HEK293T (cell line): ENCODE measurements at places on chromosomes 6 and 20.

- DNase-seq: no peak
These were observed 5.2 kb downstream of the VWA7 start for GRCh38 chr6:31771992-31772358.

GRCh38 chr6:7526755-7527154 is 14.7 kb upstream of the DSP start:
- no peak for DNase-seq

GRCh38 chr6:141326426-141326825 is 806.3 kb upstream of the GJE1 start:
- DNase-seq: no peak

DNA sequence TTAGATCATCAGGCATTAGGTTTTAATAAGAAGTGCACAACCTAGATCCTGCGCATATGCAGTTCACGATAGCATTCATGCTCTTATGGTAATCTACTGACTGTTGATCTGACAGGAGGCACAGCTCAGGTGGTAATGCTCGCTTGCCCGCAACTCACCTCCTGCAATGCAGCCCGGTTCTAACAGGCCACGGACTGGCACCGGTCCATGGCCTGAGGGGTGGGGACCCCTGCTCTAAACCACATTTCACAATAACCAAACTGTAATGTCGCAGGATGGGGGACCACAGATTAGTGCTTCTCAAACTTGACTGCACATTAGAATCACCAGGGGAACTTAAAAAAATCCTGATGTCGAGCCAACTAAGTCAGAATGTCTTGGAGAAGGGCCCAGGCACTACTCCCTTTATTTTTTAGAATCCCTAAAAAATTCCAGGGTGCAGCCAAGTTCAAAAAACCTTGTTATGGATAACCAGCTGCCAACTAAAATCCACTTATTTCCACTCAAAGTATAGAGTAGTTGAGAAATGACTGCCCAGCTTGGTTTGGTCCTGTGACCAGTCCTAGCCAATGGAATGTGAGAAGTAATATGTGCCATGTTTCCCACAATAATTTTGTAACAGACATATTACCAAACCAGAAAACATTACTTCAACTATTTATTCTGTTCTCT is 3.1 kb downstream of the SHPRH start:
- no peak for DNase-seq

DNA sequence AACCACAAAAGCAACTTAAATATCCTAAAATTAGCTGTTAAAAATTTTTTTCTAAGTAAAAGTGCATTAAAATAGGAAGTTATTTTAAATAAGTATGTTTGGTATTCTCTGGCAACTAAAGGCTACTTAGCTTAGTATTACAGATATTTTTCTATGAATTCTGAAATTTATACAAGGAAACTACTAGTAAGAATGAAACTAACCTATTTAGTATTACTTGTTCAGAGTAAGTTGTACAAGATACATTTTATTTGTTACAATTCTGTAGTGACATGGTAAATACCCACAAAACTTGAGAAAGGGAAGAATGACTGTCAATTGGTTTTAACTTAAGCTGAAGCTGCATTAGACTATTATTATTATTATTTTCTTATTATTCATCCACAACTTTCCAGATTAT is 6.5 kb downstream of the PHIP start:
- DNase-seq: no peak

DNA sequence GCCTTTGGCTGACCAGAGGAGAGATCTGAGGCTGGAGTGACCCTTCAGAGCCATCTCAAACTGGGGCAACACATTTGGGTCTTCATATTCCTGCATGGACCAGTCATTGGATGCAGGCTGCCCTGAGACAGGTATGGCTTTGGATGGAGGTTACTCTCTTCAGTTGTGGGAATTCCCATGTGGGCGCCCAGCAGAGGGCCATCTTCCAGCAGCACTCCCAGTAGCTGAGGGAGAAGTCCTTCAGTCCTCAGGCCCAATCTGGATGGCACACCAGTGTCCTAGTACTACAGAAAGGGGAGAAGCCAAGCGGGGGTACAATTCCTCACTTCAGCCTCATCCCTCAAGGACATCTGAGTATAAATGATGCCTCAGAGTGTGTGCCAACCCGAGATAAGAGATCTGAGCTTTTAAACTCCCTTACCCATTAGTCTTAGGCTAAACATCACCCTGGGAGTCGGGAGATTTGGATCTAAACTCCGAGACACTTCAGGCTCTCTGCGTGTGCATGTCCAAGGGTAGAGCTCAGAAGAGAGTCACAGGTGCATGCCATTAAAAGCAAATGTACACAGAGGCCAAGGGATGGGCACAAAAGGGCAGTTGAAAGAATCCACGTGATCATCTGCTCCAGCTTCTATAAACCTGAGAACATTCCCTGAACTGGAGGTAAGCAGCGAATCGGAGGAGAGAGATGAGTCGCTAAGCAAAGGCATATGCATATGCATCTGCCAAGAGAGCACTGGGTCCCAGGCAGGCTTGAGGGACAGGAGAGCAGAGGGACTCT is 204.6 kb downstream of the CD83 start:
- no peak for DNase-seq

GRCh38 chr6:83970582-83970981 is 63.0 kb upstream of the MRAP2 start:
- no peak for DNase-seq

GRCh38 chr6:15375018-15375417 is 129.1 kb downstream of the JARID2 start:
- DNase-seq: no peak

DNA sequence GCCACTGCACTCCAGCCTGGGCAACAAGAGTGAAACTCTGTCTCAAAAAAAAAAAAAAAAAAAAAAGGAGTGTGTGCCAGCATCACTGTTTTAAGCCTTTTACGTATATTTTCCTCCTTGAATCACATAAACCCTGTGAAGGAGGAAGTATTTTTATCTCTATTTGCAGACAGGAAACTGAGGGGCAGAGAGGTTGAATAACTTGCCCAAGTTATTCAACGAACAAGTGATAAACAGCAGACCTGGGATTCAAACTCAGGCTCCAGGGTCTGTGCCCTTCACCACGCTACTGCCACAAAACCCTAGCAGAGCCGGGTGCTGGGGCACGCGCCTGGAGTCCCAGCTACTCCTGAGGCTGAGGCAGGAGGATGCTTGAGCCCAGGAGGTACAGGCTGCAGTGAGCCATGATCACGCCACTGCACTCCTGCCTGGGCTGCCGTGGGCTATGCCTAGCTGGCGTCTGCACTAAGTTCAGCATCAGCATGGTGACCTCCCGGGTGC is 9.4 kb upstream of the AVP start:
- DNase-seq: no peak

- no peak for DNase-seq
These were observed 61.5 kb upstream of the RIPOR2 start for GRCh38 chr6:24997231-24997630.

GRCh38 chr6:103729658-103730057 is 1130.1 kb downstream of the HACE1 start:
- no peak for DNase-seq

DNA sequence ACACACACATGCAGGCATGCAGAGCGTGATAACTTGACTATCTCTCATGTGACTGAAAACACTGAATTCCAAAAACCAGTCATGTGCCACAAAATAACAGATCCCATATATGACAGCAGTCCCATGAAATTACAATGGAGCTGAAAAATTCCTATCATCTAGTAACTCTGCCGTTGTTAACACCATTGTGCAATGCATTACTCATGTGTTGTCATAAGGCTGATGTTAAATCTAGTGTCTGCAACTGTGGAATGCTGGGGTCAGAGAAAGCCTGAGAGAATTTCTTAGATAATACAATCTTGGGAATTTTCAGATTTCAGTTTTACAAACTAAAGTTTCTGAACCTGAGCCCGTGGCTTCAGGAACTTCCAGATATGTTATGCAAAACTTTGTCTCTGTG is 70.2 kb downstream of the LYRM4 start:
- no peak for DNase-seq

DNA sequence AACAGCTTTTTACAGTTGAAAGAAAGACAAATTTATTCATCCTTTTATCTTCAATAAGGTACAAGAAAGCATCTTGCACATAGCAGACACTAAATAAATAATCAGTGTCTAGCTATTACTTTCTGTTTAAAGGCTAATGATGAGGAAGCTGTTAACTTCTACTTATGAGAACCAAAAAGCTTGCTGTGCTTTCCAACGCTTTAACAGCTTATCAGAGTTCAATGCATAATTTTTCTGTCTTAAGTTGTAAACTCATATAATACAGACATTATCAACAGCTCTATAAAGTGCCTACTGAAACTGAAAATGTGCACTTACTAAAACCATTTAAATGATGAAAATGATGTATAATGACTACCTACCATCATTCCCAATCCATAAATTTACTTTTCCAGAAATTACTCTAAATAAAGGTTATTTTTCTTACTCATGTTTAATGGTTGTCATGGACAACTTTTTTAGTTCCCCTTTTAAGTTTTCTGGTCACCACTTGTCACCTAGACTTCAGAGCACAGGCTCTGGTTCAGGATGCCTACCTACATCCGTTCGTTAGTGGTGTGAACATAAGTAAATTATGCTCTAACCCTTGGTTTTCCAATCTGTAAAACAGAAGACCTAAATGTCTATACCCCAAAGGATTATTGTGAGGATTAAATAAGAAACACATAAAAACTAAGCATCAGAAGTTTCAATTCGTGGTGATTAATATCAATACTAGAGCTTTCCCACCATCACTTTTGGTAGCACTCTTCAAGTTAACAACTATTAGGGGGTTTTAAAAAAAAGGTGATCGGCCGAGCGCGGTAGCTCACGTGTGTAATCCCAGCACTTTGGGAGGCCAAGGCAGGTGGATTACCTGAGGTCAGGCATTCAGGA is 8.0 kb downstream of the PNISR start:
- DNase-seq: no peak

DNA sequence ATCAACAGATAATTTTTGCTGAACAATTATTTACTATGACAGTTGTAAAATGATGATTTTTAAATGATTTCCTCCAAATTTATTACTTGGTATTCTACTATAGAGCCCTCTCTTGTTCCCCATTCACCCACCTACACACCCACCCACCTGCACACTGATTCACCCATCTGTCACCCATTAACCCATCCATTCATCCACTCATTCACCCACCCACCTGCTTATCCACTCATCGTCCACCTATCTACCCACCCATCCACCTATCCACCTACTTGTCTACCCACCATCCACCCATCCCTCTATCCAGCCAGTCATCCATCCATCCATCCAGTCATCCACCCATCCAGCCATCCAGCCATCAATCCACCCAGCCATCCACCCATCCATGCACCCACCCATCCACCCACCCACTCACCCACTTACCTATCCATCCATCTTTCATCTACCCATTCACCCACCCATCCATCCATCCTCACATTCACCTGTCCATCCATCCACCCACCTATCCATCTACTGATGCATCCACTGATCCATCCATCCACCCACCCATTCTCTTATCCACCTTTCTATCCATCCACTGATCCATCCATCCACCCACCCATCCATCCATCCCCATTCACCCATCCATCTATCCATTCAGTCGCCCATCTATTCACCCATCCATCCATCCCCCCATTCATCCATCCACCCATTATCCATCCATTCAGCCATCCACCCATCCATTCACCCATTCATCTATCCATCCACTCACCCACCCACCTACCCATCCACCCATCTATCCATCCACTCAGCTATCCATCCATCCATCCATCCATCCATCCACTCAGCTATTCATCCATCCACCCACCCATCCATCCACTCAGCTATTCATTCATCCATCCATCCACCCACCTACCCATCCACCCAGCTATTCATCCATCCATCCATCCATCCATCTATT is 72.0 kb downstream of the SYNJ2 start:
- no peak for DNase-seq

- DNase-seq: no peak
These were observed 73.2 kb downstream of the BCKDHB start for GRCh38 chr6:80179695-80180094.

DNA sequence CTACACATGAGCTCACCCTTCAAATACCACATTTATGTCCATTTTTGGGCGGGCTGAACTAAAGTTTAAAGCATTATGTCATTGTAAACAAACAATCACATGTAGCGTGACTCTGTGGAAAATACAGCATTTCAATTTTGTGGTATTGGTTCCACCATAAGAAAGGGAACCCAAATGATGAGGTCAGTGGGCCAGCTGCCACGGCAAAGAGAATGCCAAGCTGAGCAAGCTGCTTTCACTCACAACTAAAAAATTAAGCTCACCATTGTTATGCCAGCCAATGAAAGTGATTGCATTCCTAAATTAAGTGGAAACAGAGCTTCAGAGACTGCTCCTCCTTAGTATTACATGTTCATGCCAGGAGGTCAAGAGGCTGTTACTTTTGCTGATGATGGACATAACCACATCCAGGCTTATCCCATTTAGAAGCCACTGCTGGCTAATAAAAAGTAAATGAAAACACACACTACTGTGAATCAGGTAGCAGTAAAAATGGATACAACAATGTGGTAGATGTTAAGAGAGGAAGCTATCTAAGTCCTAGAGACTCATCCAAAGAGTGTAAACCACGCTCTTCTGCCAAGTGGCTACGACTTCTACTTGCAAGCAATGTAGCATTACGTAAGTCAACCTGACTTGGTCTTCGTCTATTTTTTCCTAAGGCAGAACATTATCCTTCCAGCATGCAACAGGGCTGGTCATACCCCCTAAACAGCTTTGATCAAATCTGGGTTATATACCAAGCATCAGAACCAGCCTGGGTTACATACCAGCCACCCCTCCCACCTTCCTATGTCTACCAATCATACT is 164.8 kb downstream of the BACH2 start:
- no peak for DNase-seq

GRCh38 chr6:29522227-29522626 is 34.5 kb upstream of the MAS1L start:
- no peak for DNase-seq

GRCh38 chr6:145209272-145209671 is 526.0 kb downstream of the EPM2A start:
- no peak for DNase-seq

GRCh38 chr6:116373940-116374339 is 3.2 kb downstream of the DSE start:
- DNase-seq: no peak

DNA sequence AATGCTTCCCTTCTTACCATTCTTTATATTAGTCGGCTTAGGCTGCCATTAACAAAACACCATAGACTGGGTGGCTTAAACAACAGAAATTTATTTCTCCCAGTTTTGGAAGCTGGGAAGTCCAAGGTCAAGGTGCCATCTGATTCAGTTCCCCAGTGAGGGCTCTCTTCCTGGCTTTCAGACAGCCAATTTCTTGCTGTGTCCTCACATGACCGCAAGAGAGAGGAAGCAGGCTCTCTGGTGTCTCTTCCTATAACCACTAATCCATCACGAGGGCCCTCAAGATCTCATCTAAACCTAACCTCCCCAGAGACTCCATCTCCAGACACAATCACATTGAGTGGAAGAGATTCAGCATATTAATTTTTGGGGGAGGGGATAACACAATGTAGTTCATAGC is 193.0 kb upstream of the SGK1 start:
- DNase-seq: no peak

GRCh38 chr6:56244528-56245253 is 2.7 kb downstream of the COL21A1 start:
- DNase-seq: no peak

DNA sequence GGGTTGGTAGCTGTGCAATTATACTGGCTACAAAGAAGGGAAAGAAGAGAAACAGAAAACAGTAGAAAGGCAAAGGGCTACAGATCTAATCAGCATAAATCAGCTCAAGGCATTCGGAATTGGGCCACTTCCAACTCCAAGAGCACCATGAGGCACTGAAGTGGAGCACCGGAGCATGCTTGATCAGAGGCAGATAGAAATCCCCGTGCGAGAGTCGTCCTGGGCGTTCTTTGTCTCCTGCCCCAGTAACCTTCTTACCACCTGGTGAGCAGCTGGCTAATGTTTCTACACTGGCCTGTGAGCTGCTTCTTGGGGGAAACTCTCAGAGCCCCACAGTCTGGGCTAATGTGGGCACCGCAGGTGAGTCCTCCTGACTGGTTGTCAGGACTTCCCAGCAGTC is 16.7 kb downstream of the NEDD9 start:
- DNase-seq: no peak
